ENCODE measurements at places on chromosomes 13 and 19.

GRCh38 chr19:2869618-2870017 lies 2.5 kb downstream of the ZNF556 start:
- no peak for DNase-seq

- no peak for DNase-seq
Observed at GRCh38 chr13:80483157-80483556, 142.2 kb upstream of the SPRY2 start.

DNA sequence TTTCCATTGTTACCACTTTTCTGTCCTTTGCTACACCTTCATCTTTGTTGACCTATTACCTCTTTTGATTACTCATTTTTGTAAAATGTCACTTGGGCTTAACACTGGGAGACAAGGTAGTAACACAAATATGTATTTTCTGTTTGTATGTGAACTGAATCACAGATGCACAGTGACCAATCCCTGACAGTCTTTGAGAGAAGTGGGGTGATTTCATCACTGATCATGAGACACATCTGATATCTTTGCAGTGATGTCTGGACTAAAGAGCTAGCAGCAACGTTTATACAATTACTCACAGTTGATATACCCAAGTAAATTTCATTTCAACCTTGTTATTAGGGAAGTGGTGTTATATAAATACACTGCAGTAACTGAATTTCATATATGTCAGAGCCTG lies 1397.4 kb upstream of the SPRY2 start:
- DNase-seq: no peak

GRCh38 chr19:15418231-15418578 lies 583 bp downstream of the AKAP8L start:
- no peak for DNase-seq

Measured in CD4-positive, alpha-beta T cell treated with Interleukin-17A for 4 hours (primary cell).